Cardiac fibroblast (primary cell): ENCODE measurements at places on chromosomes 2 and 18.

DNA sequence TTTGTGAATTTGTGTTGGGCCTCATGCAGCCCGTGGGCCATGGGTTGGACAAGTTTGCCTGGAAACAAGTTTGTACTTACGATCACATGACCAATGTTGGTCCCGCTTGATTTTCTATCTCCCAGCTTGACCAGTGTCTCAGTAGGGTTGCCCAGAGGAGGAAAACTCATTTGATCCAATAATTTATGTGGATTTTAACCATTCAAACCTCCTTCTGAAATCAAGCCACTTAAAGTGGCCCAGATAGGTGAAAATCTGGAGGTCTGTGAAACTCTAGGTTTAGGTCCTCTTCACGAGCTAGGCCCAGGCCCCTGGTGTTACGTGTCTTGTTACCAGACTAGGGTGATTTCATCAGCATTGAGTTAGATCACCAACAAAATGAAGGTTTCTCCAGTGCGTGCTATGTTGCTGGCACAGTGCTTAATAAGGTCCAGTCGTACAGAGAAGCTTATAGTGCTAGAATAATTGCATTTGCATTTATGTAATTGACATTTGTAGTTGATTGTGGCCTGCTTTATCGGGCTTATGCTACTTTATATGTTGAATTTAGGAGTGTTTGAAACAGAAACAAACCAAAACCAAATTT is 4.4 kb downstream of the ACTR2 start:
- DNase-seq, result no peak

DNA sequence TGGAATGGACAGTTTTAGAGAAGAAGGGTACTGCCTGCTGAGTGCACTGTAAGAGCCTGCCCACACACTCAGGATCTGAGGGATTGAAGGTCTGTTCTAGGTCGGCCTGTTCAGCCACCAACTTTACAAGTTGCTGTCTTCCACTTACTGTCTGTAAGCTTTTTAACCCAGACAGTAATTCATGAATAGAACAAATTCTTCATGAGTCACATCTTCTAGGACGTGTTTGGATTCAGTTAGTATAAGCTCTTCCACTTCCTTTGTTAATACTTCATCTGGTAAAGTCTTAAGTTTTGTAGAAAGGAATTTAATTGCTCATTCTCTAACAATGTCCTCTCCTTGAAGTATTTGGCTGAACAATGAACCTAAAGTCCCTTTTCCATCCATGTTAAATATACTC is 74.6 kb downstream of the PDE11A start:
- no peak for DNase-seq

DNA sequence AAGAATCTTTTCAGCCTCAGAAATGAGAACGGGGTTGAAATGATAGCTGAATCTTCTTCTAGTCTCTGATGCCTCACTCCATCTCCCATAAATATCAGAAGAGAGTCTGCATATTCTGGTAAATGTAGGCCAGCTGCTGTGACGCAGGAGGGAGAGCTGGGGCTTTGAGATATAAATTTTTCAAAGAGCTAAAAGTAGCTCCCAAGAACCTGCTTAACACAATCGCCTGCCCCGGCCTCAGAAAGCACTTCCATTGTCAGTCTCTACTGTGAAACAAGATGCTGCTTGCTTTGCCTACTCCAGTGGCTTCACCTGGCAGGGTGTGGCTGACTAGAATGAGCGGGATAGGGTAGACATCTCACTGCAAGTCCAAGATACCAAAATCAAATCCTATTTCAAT is 105.0 kb upstream of the CCDC150 start:
- DNase-seq, result no peak

DNA sequence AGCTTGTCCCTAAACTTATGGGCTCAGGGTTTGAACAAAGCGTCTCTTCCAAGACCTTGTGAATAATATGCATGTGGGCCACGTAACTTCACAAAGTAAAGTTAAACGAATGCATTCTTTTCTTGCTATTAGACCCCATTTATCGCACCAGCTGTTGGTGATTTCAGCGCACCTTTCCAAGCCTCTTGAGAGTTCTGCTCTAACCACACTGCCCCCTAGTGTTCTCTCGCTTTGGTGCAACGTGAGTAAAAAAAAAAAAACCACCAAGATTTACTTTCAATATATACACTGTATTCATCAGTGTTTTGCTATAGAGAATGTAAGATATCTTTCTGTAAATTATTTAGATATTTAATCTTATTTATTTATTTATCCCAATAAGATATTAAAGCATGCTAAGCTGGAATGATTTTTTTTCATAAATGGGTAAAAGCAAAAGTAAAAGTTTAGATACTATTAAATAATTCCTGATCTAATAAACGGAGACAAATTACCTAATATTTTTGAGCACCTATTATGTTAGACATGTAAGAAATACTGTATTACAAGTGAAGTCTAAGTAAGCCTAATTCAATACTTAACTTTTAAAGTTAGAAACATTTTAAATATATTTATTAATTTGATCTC is 459.5 kb downstream of the DLGAP1 start:
- DNase-seq, result peak; percentile 80

- no peak for DNase-seq
Measured at GRCh38 chr2:222683805-222684204, 12.3 kb downstream of the MOGAT1 start.

DNA sequence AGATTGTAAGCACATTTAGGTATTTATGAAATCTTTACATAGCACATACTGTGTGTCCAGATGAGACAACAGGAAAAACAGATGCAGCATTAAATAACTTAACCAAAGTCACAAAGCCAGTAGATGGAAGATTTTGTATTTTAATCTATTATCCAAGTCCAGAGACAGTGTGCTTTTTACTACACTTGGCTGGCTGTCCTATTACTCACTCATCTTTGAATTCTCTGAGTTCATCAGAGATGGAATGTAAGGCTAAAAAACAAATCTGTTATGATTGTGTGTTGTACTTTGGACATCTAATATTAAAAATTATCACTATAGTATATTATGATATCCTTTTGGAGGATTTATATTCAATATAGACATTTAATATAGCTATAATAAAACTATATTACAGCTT is 1189.4 kb downstream of the DSC3 start:
- peak; percentile 48 for DNase-seq

- no peak for DNase-seq
Measured at GRCh38 chr2:235966932-235967757, 201.0 kb downstream of the GBX2 start.

DNA sequence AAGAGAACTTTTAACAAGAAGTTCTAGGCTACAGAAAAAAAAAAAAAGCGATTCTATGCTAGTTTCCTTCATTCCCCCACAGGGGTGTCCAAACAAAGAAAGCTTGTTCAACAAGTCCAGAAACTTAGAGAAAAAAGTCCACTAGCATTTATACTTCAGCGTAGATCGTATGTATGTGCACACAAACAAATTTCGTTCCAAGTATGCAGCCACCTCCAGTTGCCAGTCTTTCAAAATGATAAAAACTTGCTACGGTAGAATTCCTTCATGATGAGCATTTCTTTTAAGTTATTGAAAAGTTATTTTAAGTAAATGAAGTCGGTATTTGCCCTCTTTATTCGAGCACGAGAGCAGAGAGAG is 3.7 kb upstream of the OTX1 start:
- DNase-seq, result no peak
